ENCODE measurements at places on chromosomes 12 and 14.
A peak's percentile ranks its signal among the peaks of the same experiment; 100 is the strongest.

- DNase-seq: no peak
Observed at GRCh38 chr12:94622475-94622874, 27.9 kb downstream of the TMCC3 start.

DNA sequence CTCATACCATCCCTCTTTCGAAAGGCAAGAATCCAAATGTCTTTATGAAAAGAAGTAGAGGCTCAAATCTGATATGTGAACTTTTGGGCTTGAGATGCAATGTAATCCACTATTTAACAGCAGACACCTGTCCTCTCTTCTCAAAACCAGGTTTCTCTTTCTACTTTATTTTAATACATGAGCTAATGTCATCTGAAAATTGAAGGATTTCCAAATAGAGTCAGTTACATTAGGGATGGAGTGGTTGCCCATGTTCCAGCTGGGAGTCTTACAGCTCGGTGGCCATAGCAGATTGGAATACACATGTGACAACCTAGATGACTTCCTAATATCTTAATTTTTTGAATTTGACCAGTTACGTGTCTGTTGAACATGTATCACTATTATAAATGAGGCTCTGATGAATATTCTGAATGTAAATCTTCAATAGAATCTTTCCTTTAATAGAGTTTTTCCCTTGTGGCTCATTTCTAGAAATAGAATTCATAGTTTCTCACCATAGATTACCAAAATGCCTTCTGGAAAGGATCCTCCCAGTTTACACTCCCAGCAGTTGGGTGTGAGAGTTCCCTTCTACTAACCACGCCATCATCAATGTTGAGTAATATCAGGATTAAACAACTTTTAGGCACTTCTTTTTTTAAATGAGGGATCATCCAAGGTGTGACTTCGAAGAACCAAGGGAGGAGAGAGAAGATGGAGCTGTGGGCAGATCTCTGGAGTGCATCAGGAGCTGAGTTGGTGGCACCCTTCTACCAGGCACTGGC, 49.2 kb downstream of the GPR135 start:
- DNase-seq: no peak

DNA sequence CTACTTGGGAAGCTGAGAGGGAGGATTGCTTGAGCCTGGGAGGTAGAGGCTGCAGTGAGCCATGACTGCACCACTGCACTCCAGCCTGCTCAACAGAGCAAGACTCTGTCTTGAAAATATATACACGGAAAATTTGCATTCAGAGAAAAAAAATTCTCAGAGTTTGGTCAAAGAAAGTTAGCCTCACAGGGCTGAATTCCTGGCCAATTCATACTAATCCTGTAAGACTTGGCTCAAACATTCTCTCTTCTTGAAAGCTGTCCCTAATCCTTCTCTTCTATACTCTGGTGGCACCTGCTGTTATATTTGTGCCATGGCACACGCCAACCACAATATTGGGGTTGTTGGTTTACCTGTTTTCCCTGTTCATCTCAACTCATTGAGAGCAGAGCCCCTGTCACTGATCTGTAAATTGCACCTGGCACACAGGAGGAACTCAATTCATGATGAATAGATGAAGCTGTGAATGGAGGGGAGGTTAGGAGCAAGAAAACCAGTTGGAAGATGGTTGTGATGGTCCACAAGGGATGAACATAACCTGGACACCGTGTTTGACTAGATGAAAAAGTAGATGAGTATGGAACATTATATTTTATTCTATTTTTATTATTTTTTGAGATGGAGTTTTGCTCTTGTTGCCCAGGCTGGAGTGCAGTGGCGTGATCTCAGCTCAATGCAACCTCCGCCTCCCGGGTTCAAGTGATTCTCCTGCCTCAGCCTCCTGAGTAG, 36.8 kb upstream of the SPTSSA start:
- peak; percentile 30 for DNase-seq

- DNase-seq: peak; percentile 10
Observed at GRCh38 chr14:71244341-71244740, 337.1 kb downstream of the PCNX1 start.

- DNase-seq: no peak
Observed at GRCh38 chr12:22625762-22626294, 857 bp downstream of the ETNK1 start.

GRCh38 chr12:27284751-27285150, 40.7 kb downstream of the STK38L start:
- peak; percentile 64 for DNase-seq

DNA sequence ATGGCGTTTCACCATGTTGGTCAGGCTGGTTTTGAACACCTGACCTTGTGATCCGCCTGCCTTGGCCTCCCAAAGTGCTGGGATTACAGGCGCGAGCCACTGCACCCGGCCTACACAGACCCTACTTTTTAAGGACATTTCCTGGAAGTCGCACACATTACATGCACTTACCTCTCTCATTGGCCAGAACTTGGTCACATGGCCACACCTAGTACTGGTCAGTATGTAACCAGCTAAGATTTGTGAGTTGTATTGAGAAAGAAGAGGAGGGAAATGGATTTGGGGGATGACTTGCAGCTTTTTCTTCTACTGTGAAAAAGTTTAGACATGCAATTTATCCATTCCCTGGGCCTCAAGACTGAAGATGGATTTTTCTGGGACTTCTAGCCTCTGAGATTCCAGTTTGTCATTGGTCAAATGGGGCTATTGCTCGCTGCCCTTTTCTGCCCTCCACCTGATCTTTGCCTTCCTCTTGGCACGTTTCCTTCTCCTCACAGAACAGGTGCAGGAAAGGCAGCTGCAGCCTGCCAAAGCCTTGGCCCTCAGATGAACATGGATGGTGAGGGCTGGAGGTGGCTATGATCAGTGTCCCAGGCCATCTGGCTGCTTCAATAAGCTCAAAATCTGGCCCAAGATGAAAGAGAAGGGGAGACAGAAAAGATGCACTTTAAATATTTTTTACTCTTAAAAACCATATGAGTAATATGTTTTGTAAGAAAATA, 7.1 kb upstream of the ZDHHC22 start:
- no peak for DNase-seq

- DNase-seq: no peak
Observed at GRCh38 chr14:47785058-47785457, 109.7 kb upstream of the MDGA2 start.

DNA sequence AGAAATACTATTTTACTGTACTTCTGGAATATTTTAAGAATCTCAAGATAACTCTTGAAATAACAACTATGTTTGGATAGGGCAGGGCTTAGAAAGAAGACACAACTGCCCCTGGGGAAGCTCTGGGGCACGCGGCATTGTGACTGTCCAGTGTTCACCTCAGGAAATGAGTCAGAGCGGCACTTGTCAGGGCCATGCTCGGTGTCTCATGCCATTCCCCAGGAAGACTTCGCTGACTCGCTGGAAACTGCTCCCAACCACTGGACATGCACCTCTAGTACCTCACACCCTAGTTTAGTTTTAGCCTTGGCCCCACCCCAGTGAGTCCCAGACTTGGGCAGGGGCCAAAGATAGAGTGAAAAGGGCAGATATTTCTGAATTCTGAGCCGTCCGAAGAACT, 192.0 kb downstream of the TTC7B start:
- peak; percentile 63 for DNase-seq

GRCh38 chr14:23942587-23942986, 11.0 kb upstream of the DHRS4 start:
- no peak for DNase-seq

DNA sequence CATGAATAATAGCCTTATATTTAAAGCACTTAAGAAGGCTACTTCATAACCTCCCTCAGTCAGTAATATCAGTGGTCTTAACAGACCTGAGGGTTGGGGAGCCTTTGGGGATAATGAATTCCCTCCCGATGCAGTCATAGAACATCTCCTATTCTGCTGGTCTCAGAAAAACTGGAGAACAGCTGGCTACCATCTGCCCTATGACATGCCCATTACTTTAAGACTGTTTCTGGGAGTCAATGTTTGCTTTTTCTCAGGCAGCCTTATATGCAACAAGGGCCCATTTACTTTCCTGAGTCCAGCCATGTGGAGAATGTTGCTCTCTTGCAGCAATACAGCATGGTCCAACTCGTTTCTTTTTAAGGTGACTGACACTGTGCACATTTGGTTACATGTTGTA, 161.7 kb upstream of the PARP11 start:
- DNase-seq: no peak

- peak; percentile 17 for DNase-seq
Observed at GRCh38 chr12:95116341-95116740, 42.9 kb upstream of the NR2C1 start.

- no peak for DNase-seq
Observed at GRCh38 chr12:30003321-30003720, 219.6 kb upstream of the TMTC1 start.

GRCh38 chr14:21768116-21768874, 94.7 kb upstream of the OR4E1 start:
- DNase-seq: no peak

GRCh38 chr14:20866963-20867362, 24.2 kb upstream of the RNASE3 start:
- no peak for DNase-seq

GRCh38 chr14:22822016-22822570, 6.9 kb upstream of the SLC7A7 start:
- no peak for DNase-seq

GRCh38 chr14:50447461-50447860, 50.8 kb upstream of the CDKL1 start:
- DNase-seq: peak; percentile 5

DNA sequence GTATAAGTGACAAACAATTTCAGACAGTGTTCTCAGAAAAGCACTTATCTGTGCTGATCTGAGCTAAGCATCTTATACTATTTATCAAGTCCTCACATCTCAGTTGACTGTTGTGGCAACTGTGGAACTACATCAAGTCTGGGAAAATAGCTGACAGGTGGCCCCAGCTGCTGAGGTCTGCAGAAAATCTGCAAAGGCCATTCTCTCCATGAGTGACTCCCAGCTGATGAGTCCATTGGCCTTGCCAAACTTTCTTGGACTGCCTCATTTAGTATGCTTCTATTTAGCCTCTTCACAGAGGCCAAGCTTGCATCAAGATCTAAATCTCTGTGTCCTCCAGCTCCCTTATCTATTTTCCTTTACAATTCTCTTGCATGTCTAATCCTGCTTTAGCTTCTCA, 174.5 kb upstream of the RBM19 start:
- DNase-seq: no peak

DNA sequence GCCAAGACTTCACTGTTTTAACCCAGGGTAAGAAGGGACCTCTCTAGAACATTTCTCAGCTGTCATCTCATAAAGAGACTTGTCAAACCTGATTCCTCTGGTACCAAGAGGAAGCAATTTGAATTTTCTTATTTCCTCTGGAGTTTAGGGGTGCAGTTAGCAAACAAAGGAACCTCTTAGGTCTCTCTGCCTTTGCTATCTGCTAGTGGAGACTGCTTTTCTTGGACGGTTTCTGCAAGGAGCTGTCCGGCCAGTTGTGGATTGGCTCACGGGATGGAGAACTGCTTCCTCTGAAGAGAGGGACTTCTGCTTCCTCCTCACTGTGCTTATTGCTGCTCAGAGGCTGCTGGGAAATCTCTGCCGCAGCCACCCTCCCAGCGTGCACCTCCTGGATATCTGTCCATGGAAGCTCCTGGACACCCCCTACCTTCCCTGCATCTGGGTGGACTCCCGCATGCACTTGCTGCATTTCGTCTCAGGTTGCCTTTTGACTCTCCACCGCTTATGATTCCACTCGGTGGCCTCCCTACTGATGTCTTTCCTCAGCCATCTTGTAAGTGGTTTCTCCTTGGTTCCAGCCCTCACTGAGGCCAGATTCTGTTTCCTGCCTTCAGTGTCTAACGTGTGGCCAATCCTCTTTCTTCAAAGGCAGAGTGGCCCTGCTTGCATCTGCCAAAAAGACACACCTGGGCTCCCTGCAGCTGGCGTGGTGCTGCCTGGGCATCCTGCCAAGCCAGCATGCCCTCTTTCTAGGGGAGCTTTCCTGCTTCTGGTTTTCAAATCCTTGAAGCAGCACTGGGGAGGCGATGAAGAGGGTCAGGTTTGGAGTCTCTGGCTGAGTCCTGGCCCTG, 187.3 kb downstream of the CHST11 start:
- no peak for DNase-seq

GRCh38 chr14:60647081-60647836, 2.0 kb downstream of the SIX1 start:
- DNase-seq: peak; percentile 48

DNA sequence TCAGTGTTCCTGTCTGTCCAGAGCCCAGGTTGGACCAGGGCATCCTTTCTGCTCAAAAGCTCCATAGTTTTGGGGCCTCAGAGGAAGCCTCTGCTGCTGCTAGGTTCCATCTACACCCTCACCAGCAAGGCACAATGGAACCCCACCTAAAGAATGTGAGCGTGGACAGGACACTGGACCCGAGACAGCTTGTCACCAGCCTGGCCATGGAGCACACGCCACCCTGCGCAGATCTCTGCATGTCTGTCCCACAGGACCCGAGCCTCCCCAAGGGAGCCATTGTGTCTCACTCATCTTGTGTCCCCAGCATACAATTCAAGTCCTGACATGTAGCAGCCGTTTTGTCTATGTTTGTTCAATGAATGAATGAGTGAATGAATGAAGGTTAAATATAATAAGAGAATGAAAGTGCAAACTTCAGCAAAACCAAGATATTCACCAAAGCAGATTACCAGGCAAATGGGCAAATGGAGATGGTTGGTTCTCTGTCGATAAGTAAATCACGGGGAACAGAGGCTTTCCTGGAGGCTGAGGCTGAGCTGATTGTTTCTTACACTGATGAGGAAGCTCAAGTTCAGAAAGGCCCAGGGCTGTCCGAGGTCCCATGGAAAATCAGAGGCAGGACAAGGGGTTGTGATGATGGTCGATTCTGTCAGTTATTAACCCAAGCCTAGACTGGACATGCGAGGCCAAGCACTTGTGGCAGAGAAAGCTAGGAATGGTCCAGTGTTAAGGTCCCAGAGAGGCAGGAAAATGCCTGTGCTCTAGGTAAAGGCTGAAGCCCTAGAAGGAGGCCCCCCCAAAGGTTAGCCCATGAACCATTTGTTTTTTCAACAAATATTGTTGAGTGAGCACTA, 27.0 kb downstream of the SERPINA3 start:
- DNase-seq: no peak

- no peak for DNase-seq
Observed at GRCh38 chr12:91400271-91400670, 217.7 kb upstream of the DCN start.

- DNase-seq: no peak
Observed at GRCh38 chr14:105999361-106000028, 473.1 kb downstream of the TMEM121 start.

- no peak for DNase-seq
Observed at GRCh38 chr14:58488550-58488949, 61.0 kb downstream of the KIAA0586 start.

DNA sequence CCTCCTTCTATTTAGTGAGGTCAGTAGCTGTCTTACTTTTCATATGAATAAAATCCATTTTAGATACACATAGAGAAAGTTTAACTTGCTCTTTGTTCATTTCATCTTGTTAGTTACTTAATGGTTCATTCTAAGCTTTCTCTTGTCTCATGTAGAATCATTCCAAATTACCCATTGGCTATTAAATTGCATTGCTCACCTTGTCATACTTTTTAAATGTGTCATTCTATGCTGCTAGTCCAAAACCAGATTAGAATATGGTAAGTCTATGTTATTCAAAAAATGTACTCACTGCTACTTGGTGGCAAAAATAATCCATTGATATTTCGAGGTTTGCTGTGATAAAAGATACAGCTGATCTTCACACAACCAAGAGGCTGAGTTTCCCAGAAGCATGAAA, 3.0 kb downstream of the C12orf50 start:
- DNase-seq: no peak
